ENCODE measurements at places on chromosomes 7 and 10.
A peak's percentile ranks its signal among the peaks of the same experiment; 100 is the strongest.

GRCh38 chr10:69382382-69383117 lies 34.2 kb downstream of the TACR2 start:
- DNase-seq, result no peak

GRCh38 chr7:295155-296154 lies 5.5 kb downstream of the FOXL3 start:
- DNase-seq, result no peak

DNA sequence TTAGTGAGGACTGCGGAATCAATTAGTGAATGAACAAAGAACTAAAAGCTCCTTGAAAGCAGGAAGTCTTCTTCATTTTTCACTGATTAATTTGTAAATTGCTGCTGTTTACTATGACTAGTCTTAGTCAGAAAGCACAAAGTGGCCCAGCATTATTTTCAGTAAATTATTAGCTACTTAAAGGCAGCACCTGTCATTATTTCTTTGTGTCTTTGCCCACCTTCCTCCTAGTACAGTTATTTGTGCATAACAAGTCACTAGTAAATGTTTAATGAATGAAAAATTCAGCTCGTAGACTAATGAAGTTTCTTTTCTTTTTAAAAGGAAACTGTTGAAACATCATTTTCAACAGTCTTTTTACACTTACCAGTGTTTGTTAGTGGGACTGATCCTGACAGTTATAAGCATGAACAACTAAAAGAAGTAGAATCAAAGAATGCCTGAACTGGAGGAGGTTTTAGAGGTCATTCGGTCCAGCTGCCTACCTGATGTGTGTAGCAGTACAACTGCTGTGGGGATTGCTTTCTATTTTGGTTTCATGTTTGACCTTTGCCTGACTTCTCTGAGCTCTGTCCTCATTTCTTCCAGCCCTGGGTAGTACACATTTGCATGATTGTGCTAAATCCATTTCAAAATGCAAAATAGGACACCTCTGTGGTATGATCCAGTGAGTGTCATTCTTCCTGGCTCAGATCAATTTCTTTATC lies 140.0 kb upstream of the PHYHIPL start:
- DNase-seq, result no peak

DNA sequence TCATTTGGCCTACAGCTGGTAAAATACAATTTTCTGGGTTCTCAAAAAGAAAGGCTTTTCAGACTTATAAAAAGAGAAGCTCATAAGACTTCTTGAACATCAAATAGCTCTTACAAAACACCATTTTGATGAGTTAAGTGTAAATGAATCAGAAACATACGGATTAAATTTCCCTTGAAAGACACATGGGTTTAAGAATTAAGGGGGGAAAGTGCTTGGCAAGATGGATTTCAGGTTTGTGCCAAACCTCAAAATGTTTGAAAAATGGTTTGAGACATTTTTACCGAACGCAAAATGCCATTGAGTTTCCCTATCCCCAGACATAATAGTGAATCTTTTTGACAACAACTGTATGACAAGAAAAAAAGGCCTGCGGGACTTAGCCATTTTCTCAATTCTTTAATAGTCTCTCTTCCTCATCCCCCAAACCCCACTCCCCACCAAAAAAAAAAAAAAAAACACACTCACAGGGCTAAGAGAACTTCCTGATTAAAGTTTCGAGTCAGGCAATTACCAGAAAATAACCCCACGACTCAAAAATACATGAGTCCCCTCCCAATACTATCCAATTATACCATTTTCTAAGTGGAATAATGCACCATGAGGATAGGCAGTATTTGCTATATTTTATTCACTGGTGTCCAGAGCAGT lies 260.1 kb downstream of the TRIL start:
- no peak for DNase-seq

GRCh38 chr7:143381427-143382125 lies 431 bp downstream of the ZYX start:
- peak; percentile 25 for DNase-seq

DNA sequence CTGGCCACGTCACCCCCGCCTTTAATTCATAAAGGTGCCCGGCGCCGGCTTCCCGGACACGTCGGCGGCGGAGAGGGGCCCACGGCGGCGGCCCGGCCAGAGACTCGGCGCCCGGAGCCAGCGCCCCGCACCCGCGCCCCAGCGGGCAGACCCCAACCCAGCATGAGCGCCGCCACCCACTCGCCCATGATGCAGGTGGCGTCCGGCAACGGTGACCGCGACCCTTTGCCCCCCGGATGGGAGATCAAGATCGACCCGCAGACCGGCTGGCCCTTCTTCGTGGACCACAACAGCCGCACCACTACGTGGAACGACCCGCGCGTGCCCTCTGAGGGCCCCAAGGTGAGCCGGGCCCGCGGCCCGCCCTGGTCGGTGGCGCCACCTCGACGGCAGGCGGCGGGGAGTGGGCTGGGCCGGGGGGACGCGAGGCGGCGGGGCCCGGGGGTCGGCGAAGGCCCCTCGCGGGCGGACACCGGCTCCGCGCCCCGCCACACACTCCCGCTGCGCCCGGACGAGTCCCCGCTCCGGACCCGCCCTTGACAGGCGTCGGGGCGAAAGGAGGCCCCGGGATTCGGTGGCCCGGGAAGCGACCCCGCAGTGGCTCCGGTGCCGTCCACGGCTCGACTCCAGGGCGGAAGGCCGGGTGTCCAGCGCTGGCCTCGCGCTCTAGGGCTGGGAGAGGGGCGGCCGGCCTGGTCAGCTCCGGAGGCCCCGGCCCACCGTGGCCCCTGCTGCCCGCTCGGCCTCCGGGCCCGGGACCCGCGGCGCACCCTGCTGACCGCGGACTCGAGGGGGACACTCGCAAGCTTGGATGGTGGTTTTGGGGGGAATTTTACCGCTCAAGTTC lies 557 bp downstream of the BAG3 start:
- no peak for DNase-seq

- no peak for DNase-seq
Observed at GRCh38 chr10:116521424-116522290, 24.1 kb upstream of the PNLIP start.

DNA sequence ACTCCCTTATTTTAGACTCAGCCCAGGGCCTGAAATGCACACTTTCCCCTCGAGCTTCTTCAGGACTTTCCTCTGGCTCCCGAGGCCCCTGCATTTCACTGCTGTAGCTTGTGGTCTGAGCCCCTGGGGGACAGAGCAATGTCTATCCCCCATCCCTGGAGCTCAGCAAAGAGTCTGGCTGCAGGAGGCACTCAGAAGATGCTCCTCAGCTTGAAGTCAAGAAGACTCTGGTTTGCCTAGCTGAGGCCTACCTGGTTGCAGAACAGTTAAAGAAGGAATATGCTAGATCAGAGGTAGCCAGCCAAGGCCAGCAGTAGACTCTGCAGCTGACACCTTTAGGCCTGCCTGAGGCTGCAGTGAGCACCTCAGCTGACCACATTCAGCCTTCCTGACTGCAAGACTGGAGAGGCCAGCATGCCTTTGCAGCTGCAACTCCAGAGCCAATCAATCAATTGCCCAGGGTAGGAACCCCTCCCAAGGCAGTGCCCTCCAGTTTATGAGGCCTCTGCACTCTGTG lies 36.9 kb upstream of the IKZF1 start:
- no peak for DNase-seq

- no peak for DNase-seq
Observed at GRCh38 chr10:12888470-12888869, 113.0 kb downstream of the CCDC3 start.

- no peak for DNase-seq
Observed at GRCh38 chr7:21616091-21616490, 73.3 kb downstream of the DNAH11 start.

DNA sequence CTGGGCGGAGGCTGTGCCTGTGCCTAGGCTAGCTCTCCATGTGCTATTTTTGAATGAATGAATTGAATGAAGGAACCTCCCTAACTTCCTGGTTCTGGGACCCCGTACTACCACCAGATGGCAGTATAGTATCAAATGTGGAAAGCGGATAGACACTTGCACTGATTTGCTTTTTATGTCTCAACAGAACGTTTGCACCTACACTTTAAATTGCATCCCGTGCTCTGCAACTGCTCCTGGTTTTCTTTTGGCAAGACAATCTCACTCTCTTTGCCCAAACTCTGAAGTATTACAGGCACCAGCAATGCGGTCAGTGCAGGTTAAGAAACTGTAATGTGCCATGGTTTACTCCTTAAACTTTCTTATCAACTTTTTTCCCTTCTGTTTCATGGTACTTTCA lies 6.5 kb downstream of the FZD8 start:
- peak; percentile 80 for DNase-seq

GRCh38 chr7:38846280-38846679 lies 62.7 kb downstream of the VPS41 start:
- no peak for DNase-seq

- peak; percentile 25 for DNase-seq
Observed at GRCh38 chr7:27532314-27532713, 130.4 kb downstream of the HIBADH start.

- no peak for DNase-seq
Observed at GRCh38 chr10:3785851-3786271, 852 bp upstream of the KLF6 start.

- no peak for DNase-seq
Observed at GRCh38 chr10:12547301-12547771, 198.0 kb downstream of the CAMK1D start.

GRCh38 chr10:101331956-101332355 lies 22.0 kb upstream of the BTRC start:
- DNase-seq, result peak; percentile 37

GRCh38 chr10:14656052-14656730 lies 118.5 kb downstream of the FAM107B start:
- DNase-seq, result no peak

DNA sequence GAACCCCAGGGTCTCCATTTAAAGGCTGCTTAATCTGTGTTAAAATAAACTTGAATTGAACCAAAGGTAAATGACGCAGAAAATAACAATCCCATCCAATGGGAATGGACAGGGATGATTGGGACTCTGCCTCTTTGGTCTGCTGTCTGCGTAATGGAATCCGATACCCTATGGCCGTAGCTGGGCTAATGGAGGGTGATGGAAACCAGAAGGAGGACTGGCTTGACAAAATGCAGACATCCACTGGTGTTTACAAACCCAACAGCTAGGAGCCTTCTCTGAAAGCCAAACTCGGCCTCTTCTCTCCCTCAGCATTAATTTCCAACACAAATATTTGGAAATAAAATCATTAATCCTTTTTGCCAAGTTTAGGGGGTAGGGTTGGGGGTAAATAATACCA lies 162.2 kb upstream of the CHST15 start:
- DNase-seq, result no peak

DNA sequence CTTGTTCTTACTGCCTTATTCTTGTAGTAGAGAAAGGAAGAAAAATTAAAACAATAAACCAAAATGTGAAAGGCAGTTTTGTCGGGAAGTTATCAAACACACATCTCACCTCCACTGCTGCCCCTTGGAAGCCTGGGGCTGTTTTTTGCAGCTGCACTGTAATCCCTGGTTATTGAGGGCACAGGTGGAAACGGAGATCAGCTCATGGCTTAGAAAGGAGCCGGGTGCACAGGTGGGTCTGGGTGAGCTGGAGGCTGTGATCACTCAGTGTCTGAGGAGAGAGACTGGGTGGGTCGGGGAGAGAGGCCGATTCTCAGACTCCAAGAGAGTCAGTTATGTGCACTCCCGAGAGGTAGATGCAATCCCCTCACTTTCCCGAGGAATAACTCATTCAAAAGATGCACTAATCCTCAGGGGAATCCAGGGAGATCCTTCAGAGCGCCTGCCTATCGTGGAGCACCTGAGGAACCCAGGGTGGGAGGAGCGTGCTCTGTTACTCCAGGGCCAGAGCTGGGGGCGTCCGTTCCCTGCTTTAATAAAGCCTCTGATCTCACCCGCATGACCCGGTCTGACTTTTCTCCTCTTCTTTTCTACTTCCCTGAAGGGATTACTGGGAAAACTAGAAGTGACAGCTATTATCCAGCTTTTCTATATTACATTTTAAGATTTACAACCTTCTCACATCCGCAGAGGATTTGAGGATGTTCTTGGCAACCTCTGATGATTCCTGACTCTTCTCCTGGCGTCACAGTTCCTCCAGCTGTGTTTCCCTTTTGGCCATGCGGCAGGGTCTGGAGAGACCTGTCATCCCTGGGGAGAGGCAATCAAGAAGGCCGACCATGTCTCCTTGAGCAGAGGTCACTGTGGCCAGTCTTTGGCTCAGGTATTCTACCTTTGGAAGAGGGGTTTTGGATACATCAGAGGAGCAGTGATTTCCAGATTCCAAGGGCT lies 82.1 kb downstream of the CAMK1D start:
- DNase-seq, result no peak

- no peak for DNase-seq
Observed at GRCh38 chr7:45223078-45223477, 65.5 kb downstream of the RAMP3 start.

DNA sequence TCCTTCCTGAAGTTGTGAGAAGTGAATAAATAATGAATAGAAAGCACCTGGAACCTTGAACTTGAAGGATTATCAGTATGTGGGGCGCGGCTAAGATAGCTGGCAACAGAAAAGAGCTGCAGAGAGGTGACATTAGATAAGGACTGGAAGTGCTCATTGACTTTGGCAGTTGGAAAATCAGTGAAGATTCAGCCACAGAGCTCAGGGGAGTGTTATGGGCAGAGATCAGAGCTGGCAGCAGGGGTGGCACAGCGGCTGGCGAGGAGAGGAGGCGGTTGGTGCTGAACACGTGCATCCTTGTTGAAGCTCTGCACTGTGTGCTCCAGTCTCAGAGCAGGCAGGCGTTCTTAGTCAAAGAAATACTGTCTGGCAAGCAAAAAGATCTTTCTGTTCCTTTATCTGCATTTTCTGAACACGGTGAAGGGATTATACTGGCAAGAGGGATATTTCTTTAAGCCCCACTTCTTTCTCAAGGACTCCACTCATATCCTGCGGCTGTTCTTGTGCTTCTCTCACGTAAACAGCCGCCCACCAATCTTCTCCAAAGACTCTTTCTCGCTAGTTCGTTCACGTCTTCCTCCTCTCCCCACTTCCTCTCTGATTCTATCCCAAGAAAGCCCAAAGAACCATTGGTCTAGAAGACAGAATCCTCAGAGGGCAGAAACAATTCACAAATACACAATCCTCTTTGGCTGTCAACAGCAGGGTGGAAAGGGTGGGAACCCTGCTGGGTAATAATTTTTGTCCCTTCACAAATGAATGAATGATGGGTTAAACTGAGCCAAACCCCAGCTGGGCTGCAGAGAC lies 38.6 kb upstream of the ADD3 start:
- DNase-seq, result no peak

Data from NCI-H1694 treated with DMSO at 0.1 percent for 48 hours (cell line).